Endodermal cell (in vitro differentiated cells): ENCODE measurements at places on chromosomes 2 and 18. TPM values are rescaled to one million over a fixed set of nuclear protein-coding genes. Genes with fewer than 3 reads are reported as not detected.

DNA sequence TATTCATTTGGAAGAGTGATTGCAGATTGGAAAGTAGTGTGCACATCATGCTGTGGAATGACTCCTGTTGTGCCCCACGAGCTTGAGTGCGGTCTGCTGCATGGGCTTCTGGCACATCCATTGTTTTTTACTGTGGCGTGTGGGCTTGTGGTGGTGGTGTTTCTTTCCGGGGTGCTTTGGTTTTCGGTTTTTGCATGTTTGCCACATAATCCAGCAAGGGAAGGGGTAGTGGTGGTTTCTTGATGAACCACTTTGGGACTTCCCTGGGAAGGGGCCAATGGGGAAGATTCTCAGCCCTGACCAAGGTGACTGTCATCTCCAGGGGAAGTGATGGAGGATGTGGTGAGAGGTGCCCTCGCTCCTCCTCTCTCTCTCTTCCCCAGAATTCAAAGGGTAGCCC is 57.0 kb downstream of the COA5 start:
- no peak for DNase-seq

GRCh38 chr2:149692961-149693396 is 105.4 kb upstream of the MMADHC start:
- no peak for DNase-seq

DNA sequence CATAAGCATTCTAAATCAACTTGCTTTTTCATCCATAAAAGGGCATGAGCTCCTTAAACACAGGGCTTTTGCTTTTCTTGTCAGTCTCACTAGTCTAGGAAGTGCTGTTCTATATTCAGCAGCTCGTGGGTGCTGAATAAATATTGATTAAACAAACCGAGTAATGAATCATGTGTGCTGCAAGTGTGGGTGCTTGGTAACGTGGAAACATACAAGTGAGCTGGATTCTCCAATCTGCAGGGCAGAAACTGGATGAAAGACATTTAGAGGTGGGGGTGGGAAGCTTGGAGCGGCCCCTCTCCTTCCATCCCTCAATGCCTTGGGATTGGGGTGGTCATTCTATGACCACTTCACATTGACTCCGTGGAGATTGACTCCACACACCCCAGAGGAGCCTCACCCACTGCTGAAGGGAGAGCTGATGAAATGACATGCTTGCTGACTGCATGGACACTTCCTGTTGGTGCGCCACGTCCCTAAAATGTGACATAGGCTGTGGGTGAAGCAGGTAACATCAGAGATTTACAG is 114.6 kb downstream of the DOCK10 start:
- no peak for DNase-seq

The OSR1 gene
- 0.29 TPM in 1 of 2 replicates, not detected in the other for total RNA-seq
